Muscle of back (tissue), 13 donors: ENCODE measurements at places on chromosomes 11 and 22. TPM values are rescaled to one million over a fixed set of nuclear protein-coding genes. Genes with fewer than 3 reads are reported as not detected.

SLC22A12 gene
- not detected for polyA plus RNA-seq

DUSP8 gene
- 19.2 TPM for polyA plus RNA-seq

GRCh38 chr11:121884626-121885025 is 231.4 kb downstream of the BLID start:
- no peak for DNase-seq

DNA sequence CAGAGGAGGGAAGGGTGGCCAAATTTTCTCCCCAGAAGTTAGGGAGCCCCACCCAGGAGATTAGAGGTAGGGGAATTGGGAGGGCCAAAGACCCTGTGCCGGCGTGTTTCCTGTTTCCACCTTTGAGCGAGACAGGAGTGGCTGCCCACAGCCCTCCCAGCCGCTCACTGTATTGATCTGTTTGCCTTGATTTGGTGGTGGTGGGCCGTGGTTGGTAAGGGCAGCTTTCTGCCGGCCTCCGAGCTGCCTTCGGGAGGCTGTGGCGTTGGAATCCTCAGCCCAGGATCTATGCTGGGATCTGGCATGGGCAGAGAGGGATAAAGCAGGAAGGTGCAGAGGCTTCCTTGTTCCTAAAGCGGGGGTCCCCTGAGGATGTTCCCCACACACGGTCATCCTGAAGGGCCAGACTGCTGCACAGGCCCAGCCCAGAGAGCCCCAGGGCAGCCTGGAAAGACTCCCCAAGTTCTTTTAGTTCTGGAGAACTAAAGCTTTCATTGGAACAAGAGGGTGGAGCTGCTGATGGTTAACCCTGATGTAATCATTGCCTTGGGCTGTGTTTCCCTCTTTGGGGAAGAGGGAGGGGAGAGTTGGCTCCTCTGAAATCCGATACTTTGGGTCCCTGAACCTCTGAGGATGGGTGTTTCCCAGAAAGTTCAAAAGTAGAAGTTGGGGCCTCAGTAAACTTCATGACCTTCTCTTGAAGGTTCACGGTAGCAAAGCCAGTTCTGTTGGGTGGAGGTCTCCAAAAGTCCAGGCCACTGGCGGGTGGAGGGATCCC is 7.2 kb downstream of the FAM83F start:
- DNase-seq = no peak

DNA sequence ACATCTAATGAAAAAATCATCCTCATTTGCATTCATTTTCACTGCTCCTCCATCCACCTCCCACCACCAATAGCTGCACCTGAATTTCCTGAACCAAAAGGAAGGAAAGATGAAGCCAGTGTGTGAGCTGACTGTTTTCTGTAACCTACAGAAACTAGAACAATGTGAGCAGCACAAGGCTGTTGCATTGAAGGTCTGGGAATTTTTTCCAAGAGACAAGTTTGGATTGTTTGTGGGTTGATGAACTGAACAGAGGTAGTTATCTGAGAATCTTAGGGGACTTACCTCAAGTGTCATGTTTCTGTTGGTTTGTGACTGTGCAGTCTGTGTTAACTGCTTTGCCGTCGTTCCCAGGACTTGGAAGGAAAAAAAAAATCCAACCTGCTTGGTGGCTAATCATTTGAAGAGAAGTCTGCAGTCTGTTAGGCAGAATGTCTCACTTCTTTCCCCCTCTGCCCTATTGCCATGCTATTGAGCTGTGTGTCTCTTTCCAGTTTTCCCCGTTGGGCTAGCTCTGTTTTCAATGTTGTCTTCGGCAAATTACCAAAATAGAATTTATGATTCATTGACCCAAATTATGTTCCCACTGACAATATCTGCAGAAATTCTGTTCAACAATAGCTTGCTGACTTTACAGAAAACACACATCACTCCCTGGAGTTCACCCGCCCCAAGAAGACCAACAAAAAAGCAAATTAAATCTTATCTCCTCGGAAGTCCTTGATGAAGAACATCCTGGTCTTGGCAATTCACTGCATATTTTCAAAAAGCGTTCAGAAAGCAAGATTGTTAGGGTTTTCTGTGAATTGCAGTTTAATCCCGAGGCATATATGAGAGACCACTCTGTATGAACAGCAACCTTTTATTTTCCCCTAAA is 76.0 kb downstream of the SC5D start:
- peak; percentile 17 for DNase-seq

GRCh38 chr11:122109932-122110331 is 6.1 kb downstream of the BLID start:
- DNase-seq = no peak

DNA sequence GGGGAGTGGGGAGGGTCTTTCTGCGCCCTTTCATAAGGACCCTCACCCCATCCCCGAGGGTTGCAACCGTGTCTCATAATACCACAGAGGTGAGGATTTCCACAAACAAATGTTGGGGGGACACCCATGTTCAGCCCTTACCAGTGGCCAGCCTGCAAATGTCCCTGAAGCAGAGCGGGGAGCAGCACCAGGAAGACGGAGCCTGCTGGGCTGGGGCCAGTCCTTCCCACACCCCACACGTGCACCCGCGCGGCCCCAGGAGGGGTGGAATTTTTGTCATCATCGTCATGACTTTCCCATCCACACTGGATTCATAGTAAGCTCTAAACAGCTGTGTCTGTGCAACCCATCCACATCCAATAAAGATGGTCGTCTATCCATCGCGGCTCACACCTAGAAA is 409.8 kb downstream of the BRD1 start:
- no peak for DNase-seq

GRCh38 chr22:46535876-46536536 is 1.4 kb downstream of the CELSR1 start:
- no peak for DNase-seq

GRCh38 chr11:121421149-121421901 is 30.8 kb upstream of the SORL1 start:
- no peak for DNase-seq

DNA sequence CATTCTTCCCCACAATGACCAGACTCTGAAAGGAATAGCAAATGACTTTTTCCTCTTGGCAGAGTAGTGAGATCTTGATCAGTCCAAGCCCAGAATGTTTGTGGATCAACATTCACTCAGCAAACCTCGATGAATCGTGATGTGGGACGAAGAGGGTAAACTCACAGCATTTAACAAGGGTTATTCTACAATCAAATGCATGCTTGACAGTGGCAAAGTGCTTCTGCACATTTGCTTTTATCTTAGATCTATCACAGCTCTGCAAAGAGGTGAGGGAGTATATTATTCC is 31.8 kb downstream of the TMPRSS5 start:
- no peak for DNase-seq

GRCh38 chr22:48380016-48380665 is 1447.5 kb downstream of the BRD1 start:
- DNase-seq = no peak
